ENCODE measurements at places on chromosomes 12 and 14.

DNA sequence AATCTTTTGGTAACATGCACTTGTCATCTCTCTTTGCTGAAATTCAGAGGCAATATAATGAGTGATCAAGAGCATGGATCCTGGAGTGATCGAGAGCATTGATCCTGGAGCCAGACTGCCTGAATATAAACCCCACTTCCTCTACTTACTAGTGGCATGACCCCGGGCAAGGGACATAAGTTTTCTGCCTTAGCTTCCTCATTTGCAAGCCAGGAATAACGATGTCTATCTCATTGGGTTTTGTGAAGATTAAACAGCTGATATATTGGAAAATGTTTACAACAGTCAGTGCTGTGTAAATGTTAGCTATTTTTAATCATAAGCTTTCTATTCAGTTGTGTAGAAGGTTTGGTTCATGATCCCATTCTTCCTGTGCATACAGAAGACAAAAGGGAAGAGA, 2.4 kb upstream of the CSRNP2 start:
- DNase-seq: no peak

DNA sequence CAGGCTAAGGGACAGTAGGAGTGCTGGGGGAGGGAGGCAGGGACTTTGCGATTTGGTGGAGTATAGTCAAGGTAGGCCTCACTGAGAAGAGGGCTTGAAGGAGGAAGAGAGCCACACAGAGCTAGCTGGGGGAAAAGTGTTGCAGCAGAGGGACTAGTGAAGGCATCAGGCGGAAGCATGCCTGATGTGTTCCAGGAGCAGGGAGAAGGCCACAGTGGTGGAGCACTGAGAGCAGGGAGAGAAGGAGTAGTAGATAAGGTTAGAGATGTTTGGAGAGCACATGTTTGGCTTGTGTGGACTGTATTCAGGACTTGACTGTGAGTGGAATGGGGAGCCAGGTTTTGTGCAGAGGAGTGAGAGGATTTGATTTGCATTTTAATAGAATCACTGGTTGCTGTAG, 9.0 kb downstream of the FRMD6 start:
- no peak for DNase-seq

GRCh38 chr12:71392521-71393145, 47.0 kb upstream of the LGR5 start:
- no peak for DNase-seq

- DNase-seq: peak; percentile 90
Measured at GRCh38 chr14:76977793-76978720, 50.5 kb downstream of the IRF2BPL start.

- peak; percentile 47 for DNase-seq
Measured at GRCh38 chr14:37595809-37596621, 586 bp downstream of the TTC6 start.

DNA sequence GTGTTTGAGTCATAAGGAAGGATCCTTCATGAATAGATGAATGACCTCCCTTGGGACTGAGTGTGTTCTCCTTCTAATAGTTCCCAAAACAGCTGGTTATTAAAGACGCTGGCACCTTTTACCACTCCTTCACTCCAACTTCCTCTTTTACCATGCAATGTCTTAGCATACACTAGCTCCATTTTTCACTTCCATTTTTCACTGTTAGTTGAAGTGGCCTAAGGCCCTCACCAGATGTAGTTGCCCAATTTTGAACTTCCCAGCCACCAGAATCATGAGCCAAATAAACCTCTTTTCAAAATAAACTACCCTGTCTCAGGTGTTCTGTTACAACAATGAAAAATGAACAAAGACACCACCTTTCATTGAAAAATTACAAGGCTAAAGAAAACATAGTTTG, 64.7 kb downstream of the GPR65 start:
- no peak for DNase-seq

GRCh38 chr14:104362761-104363605, 216.6 kb upstream of the C14orf180 start:
- DNase-seq: no peak

GRCh38 chr14:105499256-105500035, 8.4 kb downstream of the TEDC1 start:
- no peak for DNase-seq

- DNase-seq: no peak
Measured at GRCh38 chr12:79983986-79984620, 49.2 kb upstream of the PPP1R12A start.

DNA sequence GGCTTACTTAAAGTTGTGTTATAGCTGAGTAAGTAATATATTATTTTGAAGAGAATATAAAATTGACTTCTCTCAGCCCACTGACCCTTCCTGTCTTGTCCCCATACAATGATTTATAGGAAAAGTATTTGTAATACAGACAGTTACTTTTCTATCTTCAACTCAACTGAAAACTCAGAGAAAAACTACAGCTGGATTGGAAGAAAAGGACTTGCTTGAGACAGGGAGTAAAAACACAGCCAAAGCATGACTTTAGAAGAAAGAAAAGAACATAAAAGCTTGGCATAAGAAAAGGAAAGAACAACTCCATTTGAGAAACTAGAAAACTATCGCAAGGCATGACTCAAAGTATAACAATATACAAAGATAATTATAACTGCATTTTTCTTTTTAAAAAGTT, 57.5 kb downstream of the MSRB3 start:
- DNase-seq: no peak

DNA sequence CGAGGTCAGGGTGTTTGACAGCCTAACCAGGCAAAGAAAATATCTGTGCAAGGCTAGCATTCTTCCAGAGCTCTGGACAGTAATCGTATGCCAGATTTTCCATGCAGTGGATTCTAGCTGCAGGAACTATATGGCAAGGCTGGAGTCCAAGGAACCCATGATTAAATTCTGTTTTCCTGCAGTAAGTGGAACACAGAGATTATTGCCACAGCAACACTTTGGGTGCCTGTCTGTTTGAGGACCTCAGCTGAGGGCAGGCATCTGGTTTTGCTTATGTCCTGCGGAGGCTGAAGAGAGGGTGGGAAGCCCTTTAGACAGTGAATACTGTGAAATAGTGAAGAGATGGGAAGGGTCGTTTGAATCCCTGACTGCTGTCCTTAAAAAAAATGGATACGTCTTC, 104.4 kb downstream of the DAD1 start:
- no peak for DNase-seq

GRCh38 chr12:30823156-30823699, 68.5 kb upstream of the CAPRIN2 start:
- DNase-seq: peak; percentile 14

GRCh38 chr14:62674563-62675237, 370.6 kb downstream of the KCNH5 start:
- no peak for DNase-seq

GRCh38 chr12:121673013-121673511, 3.6 kb upstream of the MORN3 start:
- no peak for DNase-seq

DNA sequence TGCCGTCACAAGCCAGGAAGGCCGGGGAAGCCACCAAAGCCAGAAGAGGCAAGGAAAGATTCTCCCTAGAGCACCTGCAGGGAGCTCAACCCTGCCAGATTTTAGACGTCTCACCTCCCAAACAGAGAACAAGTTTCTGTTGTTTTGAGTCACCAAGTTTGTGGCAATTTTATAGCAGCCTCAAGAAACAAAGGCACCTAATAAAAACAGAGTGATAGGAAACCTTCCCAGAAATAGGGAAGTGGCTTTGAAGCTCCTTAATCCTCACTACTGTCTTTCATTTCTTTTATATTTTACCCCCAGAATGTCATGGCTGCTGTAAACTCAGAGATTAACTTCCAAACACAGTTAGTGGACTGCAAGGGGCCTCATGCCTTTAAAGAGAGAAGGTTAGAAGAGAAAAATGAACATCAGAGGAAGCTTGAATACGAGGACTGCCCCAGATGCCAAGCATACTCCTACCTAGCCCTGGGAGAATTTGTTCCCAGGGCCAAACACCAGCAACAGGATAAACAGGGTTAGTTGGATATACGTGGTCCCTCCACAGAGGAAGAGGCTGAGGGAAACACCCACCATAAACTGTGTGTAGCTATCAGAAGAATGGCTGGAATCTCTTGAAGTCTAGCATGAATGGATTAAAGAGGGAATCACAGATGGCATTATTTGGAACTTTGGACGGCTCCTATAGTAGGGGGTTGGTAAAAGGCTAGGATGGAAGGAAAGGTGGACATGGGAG, 148.3 kb downstream of the KCNA5 start:
- DNase-seq: no peak

DNA sequence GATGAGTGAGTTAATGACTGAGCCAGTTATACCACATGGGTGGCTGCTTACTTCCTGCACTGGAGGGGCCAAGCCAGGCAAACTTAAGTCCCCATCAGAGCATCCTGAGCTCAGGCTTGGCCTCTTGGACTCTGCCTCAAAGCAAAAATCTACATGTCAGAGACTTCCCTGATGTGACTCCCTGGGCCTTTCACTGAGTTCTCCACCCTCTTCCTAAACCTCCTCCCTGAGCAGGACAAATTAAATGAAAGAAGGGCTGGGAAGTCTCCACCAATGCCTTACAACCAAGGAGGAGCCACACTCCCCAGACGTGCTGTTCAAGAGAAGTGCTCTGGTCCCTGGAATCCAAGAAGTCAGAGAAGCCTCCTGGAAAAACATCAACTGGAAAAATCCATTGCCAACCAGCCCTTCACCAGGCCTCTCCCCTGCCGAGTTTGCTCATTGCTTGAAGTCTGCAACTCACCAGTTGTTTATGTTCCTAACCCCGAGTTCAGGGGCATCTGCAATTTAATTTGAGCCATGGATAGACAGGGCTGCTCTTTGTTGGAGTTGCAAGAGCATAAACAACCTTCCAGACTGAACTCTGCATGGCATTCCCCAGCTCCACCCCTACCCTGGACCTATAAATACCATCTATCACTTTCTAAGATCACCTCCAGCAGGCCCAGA, 160.5 kb downstream of the ANO2 start:
- no peak for DNase-seq

- DNase-seq: no peak
Measured at GRCh38 chr14:31263485-31264133, 56.0 kb upstream of the HECTD1 start.

DNA sequence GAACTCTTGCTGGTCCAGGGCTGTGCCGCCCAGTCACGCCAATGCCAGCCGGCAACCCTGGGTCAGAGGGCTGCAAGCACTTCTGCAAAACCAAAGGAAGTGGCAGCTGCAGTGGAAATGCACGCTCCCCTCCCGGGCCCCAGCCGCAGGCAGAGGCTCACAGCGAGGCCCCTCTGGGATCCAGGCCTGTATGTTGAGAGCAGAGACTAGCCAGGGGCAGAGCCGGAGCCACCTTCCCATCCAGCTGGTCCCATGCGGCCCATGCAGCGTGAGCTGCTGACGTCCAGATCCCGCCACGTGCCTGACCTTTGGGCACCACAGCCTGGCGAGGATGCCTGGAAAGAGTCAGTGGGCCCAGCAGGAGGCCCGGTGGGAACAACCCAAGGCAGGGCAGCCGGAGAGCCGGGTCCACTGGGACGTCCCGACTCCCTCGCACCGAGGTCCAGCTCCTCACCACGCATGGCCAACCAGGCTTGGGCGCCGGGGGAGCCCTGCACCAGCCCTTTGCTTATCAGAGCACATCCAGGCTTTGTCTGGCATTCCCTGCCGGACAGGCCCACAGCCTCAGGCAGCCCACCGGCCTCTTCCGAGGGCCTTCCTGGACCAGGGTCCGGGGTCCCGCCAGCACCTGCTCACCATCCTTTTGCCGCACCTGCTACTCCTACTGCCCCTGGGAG, 4.3 kb downstream of the GPR132 start:
- no peak for DNase-seq

DNA sequence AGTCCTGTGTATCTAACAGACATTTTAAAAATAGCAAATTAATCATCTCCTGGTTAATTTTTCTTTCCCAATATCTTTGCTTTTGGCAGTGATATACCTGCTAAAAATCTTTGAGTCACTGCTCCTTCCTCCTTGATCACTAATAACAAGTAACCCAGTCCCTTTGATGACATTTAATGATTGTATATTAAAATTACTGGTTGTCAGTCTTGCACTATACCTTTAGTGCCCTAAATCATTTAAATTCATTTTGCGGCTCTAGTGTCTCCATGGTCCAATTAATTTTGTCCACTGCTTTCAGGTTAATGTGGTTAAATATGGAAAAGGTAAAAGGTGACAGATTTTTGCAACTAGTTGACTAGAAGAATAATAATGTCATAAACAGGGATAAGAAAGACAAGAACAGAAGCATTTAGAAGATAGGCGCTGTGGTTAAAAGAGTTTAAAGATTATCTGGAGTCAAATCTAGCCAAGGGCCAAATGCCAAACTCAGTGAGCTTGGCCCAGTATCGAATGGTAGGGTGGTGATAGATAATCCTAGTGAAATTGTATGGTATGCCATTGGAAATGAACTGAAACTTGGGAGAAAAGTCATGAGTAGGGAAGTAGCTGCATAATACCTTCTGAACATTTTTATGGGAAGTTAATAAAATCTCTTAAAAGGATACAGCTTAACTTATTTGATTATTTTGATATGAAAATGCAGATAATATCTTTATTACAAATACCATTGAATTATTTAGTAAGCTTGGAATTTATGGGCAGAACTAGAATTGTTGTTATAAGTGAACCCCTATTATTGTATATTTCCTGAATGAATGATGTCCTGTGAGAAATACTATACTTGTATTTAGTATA, 115.0 kb downstream of the PCNX1 start:
- no peak for DNase-seq

DNA sequence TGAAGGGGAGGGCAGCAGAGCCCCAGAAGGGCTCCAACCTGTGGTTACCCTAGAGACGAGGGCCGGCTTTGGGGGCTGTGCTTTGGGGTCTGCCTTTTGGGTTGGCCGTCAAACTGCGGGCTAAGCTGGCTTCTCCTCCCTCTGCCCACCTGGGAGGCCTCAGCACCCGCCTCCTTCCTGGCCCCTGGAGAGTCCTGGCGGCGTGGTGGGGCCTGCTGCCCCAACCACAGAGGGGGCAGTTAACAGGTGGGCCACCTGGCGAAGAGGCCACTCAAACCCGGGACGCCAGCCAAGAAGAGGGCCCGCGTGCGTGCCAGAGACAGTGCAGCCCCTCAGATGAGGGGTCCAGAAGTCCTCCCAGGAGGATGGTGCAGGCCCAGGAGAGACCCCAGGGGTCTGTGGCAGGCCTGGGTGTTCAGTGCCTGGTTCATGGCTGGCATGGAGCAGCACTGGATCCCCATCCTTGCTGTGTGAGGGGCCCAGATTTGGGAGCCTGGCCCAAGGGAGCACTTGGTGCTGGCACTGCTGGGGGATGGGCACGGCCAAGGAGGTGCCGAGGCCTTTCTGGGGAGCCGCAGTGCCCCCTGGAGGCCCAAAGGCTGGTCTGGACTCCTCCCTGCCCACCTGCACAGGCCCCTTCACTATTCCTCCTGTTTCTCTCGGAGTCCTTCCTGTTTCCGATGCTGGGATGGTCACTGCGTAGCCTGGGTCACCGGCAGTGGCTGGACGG, 48.8 kb downstream of the LRCOL1 start:
- no peak for DNase-seq

All from activated CD4-positive, alpha-beta T cell treated with anti-CD3 and anti-CD28 coated beads for 4 hours (primary cell).